ENCODE measurements at places on chromosomes 4 and X. TPM values are rescaled to one million over a fixed set of nuclear protein-coding genes. Genes with fewer than 3 reads are reported as not detected.

The LDB2 gene
- total RNA-seq: 174 TPM

The SOX3 gene
- not detected for total RNA-seq

The SUPT20HL1 gene
- total RNA-seq: not detected

GRCh38 chr4:17024425-17024824, 126.0 kb upstream of the LDB2 start:
- no peak for DNase-seq

- DNase-seq: no peak
Observed at GRCh38 chr4:128803783-128804182, 5.7 kb upstream of the JADE1 start.

GRCh38 chr4:91746551-91746950, 557.2 kb upstream of the GRID2 start:
- DNase-seq: no peak

GRCh38 chr4:152850377-152850776, 70.6 kb downstream of the ARFIP1 start:
- no peak for DNase-seq

DNA sequence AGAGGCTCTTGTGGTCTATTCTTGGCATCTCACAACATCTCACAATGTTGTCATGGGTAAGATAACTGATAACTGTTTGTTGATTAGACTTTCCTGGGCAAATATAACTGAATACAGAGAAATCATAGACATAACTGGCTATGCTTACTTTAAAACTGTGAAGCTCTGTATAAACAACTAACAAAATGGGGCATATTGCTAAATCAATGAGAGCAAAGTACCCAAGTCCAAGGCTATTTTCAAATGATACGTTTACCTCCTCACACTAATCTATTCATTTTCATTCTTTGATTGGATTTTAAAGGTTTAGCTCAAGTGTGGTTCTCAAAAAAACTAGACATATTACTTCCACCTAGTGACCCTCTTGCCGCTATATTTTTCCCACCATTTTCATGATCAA, 38.6 kb downstream of the AMELX start:
- no peak for DNase-seq

- no peak for DNase-seq
Observed at GRCh38 chrX:137747244-137748043, 181.5 kb downstream of the ZIC3 start.

DNA sequence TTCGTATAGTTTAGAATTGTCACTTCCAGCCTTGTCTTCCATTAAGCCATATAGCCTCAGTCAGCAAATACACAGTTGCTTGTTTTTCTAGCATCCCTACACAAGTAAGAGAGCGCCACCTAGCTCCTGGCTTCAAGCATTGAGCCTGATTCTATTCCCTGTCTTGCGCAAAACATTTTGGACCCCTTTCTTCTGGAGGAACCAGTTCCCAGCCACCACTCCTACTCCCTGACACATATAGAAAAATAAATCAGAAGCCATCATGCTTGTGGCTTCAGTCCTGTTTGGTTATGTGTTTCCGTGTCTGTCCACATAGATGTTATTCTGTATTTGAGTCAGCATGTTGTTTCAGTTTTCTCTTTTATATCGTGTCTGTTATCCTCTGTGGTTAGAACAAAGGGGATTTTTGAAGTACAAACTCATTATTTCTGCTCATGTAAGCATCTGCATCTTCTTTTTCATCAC, 59.9 kb downstream of the GK start:
- no peak for DNase-seq
